Tibial nerve (tissue), 4 donors: ENCODE measurements at places on chromosomes 6 and 20. TPM values are rescaled to one million over a fixed set of nuclear protein-coding genes. Genes with fewer than 3 reads are reported as not detected.

ADISSP gene
- 19.4 TPM for total RNA-seq

MATN4 gene
- total RNA-seq: not detected

SLC29A1 gene
- total RNA-seq: 65.1 TPM

THBD gene
- 54.9 TPM for total RNA-seq

MAS1 gene
- total RNA-seq: not detected

TEAD3 gene
- 9.8 TPM for total RNA-seq

CAPN11 gene
- 0.21 TPM for total RNA-seq

WFDC5 gene
- total RNA-seq: not detected

CFAP61 gene
- total RNA-seq: not detected

TGM2 gene
- 46.5 TPM for total RNA-seq

ULBP2 gene
- total RNA-seq: not detected

VSTM2L gene
- total RNA-seq: not detected

TMEM242 gene
- total RNA-seq: 8.1 TPM

C20orf144 gene
- not detected for total RNA-seq

DNAH8 gene
- not detected for total RNA-seq
